ENCODE measurements at places on chromosomes 7 and 10.

DNA sequence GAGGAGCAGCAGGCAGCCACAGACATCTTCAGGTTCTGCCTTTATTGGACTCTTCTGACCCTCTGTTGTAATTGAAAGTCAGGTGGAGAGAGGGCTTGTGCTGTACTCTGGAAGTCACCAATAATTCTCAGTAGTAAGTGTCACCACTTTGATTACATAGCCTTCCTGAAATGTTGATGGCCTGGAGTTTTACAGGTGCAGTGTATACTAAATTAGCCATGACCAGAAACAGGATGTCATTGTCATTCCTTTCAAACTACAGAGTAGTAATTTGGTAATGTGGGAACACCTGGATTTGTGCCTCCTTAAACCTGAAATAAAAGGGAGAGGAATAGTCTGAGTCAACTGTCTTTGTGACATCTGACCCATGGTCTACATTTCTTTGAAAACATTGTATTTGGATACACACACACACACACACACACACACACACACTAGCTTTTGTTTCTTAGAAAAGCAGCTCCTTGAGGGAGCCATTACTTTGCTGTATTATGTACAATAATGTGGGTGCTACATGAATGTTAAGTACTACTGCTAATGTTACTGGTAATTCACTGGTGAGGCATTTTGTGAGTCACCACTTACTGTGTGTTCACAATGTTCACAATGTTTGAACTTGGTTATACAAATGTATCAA is 19.6 kb downstream of the ARL4A start:
- no peak for DNase-seq

- no peak for DNase-seq
These were observed 51.3 kb downstream of the CLEC2L start for GRCh38 chr7:139574618-139575337.

DNA sequence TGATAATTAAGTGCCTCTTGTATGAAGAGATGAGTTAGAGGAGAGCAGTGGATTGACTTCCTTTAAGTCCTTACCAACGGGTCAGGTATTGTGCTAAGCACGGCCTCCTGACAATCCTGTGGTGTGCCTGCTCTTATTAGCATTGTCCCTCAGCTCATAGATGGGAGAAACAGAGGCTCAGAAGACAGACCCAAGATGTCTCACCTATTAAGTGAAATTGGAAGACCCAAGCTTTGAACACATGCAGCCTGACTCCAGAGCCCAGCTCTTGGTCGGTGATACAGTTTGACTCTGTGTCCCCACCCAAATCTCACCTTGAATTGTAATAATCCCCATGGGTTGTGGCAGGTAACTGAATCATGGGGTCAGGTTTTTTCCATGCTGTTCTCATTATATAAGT is 53.8 kb downstream of the CCDC3 start:
- no peak for DNase-seq

- DNase-seq = no peak
These were observed 22.9 kb downstream of the RBM33 start for GRCh38 chr7:155667241-155667829.

- peak; percentile 20 for DNase-seq
These were observed 81.9 kb upstream of the C1GALT1 start for GRCh38 chr7:7100432-7100849.
